HT1080 (cell line): ENCODE measurements at places on chromosomes 3 and 15. TPM values are rescaled to one million over a fixed set of nuclear protein-coding genes. Genes with fewer than 3 reads are reported as not detected.

DNA sequence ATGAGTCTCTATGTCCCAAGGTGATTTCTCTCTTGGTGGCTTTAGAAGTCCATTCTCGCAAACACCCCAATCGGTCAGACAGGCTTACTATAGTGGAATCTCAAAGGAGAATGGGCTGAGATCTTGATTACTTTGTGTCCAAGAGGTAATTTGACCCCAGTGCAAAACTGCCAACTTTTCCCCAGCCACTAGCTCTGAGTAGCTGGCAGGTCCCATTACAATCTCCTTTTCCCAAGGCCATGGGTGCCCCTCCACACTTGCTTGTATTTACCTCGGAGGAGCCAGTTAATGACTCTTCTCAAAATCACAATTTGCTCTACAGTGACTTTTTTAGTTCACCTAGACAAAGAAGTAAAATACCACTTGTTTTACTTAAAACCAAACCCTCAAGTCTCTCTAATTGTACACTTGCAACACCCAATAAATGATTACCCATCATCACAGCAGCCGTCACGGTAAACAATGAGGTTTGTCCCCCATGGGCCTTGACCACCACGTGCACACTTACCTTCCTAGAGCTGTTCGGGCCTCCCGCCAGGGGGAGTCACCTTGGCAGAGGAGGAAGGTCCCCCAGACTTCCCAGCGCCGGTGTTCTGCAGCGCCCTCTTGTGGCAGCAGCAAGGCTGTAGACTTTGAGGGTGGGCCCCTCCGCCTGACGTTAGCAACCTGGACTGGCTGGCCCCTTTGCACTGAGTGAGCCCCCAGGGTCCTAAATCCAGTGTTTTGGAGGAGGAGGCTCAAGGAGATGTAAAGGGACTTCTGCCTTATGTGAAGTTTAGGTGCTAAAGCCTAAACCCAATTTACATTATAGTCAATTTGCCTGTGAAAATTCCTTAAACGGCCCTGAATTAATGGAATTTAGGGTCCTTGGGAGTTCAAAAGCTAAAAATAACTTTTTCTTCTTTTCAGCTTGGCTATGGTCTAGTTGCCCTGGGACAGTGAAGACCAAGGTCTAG lies 18.7 kb upstream of the HDAC11 start:
- DNase-seq: peak; percentile 50

DNA sequence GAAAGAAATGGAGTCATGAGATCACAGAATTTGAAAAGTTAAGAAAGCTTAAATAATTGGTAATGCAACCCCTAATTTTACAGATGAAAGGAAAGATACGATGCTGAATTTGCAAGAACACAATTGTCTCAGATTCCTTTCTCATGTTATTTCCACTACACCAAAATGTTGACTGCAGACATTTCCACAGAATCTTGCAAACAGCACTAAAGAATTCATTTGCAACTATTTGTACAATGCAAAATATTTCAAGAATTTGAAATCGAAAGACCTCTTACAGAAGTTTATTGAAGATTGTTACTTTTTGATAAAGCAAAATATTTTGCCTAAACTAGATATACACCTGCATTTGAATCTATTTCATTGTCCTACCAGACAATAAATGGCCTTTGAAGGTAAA lies 194.1 kb upstream of the KCNMB2 start:
- DNase-seq: no peak

GRCh38 chr15:50124631-50125030 lies 5.6 kb upstream of the ATP8B4 start:
- no peak for DNase-seq

- no peak for DNase-seq
These were observed 1247.2 kb downstream of the ROBO2 start for GRCh38 chr3:78287085-78287484.

- DNase-seq: no peak
These were observed 190.1 kb downstream of the PDE8A start for GRCh38 chr15:85171736-85172135.

DNA sequence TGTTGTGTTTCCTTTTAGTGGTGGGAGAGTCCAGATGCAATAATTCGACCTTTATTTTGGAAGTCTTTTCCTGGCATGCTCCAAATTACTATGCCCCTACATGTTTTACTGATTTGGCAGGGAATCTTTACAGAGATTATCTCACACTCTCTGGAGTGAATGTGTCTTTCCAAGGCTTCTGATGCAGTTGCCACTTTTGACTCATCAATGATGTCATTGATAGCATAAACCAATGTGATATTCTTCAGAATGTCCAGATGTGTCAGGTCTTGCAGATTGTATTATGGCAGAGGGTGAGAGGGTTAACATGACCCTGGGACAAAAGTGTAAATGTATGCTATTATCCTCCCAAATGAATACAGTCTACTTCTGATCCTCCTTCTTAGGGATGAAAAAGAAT lies 9.7 kb downstream of the RTP4 start:
- no peak for DNase-seq

- DNase-seq: no peak
These were observed 5.5 kb downstream of the TMEM266 start for GRCh38 chr15:76065245-76065644.

DNA sequence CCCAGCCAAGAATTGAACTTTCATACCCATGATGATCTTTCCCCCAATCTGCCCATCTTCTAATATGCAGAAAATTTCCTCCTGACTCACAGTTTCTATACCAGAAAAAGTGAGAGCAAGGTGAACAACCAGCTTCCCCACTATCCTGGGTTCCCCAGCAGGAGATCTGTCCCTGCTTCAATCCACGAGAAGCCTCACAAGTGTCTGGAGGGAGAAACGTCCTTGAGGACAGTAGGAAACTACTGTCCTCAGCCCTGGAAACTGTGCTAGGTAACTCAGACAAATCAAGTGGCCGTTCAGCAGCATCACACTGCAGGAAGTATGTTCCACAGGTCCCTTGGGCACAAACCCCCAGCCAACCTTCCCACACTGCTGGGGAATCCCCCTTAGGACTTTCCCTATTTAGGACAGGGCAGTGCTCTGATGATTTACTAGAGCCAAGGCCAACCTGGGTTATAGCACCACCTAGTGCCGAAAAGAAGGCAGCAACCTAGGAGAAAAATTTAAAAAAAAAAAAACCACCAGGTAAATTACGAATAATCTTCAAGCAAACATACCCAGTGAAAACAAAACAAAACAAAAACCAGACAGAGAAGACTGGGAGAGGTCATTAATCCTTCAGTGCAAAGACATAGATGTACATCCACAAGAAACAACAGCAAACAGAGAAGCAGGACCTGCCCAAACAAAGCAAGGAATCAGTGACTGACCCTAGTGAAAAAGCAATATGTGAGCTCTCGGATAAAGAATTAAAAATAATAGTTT lies 36.0 kb downstream of the MORC1 start:
- peak; percentile 64 for DNase-seq

DNA sequence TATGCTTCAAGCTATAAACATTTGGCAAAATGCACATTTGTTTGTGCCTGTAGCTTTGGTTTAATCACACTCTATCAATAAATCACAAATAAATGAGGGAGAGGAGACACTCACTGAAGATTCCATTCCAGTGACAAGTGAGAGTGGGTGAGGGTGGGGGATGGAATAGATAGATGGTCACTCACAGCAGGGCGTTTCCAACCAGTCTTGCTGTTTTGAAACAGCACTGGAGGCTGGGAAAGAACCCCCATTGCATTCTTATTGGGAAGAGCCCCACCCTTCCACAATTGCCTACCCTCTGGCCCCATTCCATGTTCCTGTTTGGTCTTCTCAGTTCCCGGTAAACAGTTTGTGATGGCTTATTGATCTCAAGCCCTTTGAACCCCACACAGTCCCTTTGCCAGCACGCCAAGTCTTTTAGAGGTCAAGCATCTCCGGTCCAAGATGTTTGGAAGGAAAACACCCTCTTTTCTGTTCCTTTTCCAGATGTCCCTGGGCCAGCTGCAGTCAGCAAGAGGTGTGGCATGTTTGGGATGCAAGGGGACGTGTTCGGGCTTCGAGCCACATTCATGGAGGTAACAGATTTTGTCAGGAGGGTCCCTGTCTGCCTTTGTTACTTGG lies 30.7 kb downstream of the LMCD1 start:
- no peak for DNase-seq

DNA sequence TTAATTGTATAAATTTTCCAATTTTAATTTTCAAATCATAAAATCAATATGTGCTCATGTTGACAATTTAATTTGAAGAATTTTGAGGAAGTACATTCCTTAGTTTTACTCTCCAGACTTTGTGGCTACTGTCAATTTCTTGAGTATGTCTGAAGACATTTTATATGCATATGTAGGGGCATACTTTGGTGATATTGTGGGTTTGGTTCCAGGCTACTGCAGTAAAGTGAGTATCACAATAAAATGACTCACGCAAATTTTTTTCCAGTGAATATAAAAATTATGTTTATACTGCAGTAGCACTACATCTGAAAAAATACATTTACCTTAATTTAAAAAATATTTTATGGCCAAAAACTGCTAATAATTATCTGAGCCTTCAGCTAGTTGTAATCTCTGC lies 123.2 kb upstream of the PLCL2 start:
- DNase-seq: no peak

- DNase-seq: no peak
These were observed 272.4 kb upstream of the TPM1 start for GRCh38 chr15:62770111-62770660.

DNA sequence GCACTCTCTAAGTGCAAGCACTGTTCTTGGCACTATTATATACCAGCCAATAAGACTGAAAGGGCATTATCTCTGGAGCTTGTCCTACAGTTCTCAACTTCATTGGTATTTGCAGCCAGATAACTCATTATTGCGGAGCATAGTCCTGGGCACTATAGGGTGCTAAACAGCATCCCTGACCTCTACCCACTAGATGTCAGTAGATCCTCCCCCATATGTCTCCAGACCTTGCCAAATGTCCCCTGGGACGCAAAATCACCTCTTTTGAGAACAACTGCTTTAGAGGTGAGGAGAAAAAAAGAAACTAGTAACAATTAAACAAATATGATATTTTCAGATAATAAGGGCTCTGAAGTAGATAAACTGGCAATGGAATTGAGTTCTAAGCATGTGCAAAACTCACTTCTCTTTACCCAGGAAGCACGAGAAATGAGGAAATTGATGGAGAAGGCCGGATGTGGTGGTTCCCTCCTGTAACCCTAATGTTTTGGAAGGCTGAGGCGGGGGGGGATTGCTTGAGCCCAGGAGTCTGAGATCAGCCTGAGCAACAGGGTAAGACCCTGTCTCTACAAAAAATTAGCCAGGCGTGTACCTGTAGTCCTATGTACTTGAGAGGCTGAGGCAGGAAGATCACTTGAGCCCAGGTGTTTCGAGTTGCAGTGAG lies 61.4 kb downstream of the FRMD4B start:
- DNase-seq: peak; percentile 36

GRCh38 chr3:67349551-67350174 lies 304.7 kb downstream of the SUCLG2 start:
- peak; percentile 85 for DNase-seq

DNA sequence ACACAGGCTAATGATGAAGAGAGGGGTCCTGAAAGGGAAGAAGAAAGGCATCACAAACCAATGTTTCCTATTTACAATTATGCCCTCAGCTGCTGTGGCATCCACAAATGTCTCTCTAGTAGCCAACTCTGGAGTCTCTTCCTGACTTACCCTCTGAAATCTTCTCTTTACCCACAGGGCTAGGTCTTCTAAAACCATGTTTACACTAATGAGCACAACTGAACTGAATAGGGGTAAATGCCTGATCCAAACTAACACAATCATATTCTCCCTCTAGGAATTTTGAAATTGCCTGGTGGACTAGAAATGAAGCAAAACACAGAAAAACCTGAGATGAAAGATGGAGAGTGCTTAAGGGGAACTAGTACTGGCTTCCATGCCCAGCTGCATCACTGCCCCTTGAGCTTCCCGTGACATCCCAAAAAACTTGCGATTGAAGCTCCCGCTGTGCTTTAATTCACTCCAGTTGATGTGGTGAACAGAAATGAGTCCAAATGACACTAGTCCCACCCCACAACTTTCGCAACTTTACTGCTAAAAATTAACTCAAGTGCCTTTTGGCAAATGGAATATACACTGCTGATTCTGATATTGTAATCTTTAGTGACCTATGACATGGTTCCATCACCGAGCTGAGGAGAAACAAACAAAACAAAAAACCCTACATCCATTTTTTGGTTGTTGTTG lies 32.8 kb downstream of the CFAP20DC start:
- no peak for DNase-seq

DNA sequence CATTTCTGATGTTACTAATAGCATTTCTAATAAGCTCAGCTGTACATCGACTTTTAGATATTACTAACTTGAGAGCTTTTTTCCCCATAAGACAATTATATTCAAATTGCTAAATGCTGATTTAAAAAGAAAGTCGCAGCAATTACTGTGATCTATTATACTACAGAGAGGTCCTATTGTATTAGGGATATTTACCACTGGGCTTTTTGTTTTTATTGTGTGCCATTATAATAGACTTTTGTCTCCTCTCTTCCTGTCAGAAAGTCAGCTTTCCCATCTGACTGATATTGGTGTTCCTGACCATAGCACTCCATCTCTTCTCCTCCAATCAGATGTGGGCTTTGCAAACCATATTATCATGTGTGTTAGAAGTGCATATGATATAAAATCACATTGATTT lies 27.2 kb upstream of the RYR3 start:
- no peak for DNase-seq

DNA sequence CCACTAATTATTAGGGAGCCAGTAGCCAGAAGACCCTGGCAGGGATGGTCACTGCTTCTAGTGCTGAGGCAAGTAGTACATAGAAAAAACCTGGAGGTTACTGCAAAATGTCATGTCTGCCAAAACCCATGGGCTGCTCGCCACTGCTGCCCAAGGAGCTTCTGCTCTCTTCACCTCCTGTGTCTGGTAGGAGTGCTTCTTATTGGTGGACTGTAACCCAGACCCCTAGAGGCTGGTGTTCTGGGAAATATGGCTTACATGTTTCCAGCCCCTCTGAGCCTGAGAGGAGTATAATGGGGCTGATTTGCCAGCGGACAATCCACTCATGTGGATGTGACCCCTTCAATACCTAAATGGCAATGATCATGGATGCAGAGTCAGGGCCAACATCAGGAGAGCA lies 286.4 kb downstream of the EPHB1 start:
- DNase-seq: no peak

GRCh38 chr15:63250312-63250965 lies 27.0 kb upstream of the APH1B start:
- peak; percentile 96 for DNase-seq

GRCh38 chr3:174268061-174268460 lies 591.1 kb upstream of the NAALADL2 start:
- DNase-seq: no peak

GRCh38 chr15:58277333-58277732 lies 139.2 kb downstream of the AQP9 start:
- no peak for DNase-seq

DNA sequence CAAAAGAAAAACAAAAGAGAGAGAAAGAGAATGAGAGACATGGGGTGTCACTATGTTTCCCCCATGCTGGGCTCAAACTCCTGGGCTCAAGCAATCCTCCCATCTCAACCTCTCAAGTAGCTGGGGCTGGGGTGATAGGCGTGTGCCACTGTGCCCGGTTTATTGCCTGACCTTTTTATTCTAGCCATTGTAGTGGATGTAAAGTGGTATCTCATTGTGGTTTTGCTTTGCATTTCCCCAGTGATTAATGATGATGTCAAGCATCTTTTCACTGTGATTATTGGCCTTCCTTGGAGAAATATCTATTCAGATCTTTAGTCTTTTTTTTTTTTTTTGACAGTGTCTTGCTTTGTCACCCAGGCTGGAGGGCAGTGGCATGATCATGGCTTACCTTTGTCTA lies 37.7 kb upstream of the GK5 start:
- DNase-seq: peak; percentile 82

The C2CD4A gene
- total RNA-seq: not detected in 2 replicates

The ZMAT3 gene
- total RNA-seq: 16.6 and 17.0 TPM in 2 replicates

The SORD gene
- 47.9 and 53.6 TPM in 2 replicates for total RNA-seq

The EPHA3 gene
- not detected in 2 replicates for total RNA-seq

The NDUFB5 gene
- total RNA-seq: 244 and 296 TPM in 2 replicates

The SEC22A gene
- total RNA-seq: 26.9 and 40.3 TPM in 2 replicates

The APPL1 gene
- 44.9 and 46.1 TPM in 2 replicates for total RNA-seq

The ZPLD1 gene
- total RNA-seq: 0.11 and 0.23 TPM in 2 replicates

The OSTN gene
- total RNA-seq: not detected in 2 replicates
